T-cell (primary cell): ENCODE measurements at places on chromosomes 1 and 21. TPM values are rescaled to one million over a fixed set of nuclear protein-coding genes. Genes with fewer than 3 reads are reported as not detected.

- H3K36me3 ChIP-seq = no peaks in the 10 kb centered on the region
- no peaks in the 10 kb centered on the region for H3K4me1 ChIP-seq
- no peak overlapping the region for H3K4me3 ChIP-seq
- no peak overlapping the region for H3K27ac ChIP-seq
Observed at GRCh38 chr1:225770561-225771248, 6.9 kb upstream of the SRP9 start.

GRCh38 chr1:34928699-34929496 is 552 bp downstream of the DLGAP3 start:
- no peaks in the 10 kb centered on the region for H3K36me3 ChIP-seq
- no peak overlapping the region for H3K27ac ChIP-seq
- DNase-seq = no peak
- H3K4me3 ChIP-seq = peak overlapping the region; percentile 31
- H3K27me3 ChIP-seq = peaks cover 17% of the 10 kb centered on the region

- no peak overlapping the region for H3K4me3 ChIP-seq
- H3K36me3 ChIP-seq = peaks cover 36% of the 10 kb centered on the region
- peaks cover 19% of the 10 kb centered on the region for H3K4me1 ChIP-seq
- H3K27ac ChIP-seq = peak overlapping the region; percentile 15
- peak; percentile 42 for DNase-seq
Observed at GRCh38 chr1:32215629-32216480, 6.3 kb downstream of the TMEM234 start.

Gene LYPLA2
- 67.6 TPM for total RNA-seq

DNA sequence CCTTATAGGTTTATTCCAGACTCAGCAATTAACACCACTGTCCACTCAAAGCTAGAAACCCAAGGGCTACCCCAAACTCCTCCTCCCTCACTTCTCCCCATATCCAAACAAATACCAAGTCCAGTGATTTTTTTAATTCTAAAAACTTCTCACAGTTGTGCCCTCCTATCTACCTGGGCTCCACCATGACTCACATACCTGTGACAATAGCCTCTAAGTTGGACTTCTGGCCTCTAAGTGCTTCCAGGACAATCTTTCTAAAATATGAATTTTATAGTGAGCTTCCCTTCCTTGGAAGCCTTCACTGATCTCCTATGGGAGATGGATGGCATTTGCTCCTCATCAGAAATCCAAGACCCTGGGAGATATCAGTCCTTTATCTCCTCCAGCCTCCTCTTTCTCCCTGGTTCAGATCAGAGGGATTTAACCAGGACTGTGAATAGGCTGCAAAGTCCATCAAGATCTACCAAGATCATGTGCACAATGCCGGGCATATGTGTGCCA is 219.3 kb downstream of the TOMM20 start:
- H3K27ac ChIP-seq = no peak overlapping the region
- H3K4me1 ChIP-seq = peaks cover 10% of the 10 kb centered on the region
- no peak overlapping the region for H3K4me3 ChIP-seq
- no peak for DNase-seq

DNA sequence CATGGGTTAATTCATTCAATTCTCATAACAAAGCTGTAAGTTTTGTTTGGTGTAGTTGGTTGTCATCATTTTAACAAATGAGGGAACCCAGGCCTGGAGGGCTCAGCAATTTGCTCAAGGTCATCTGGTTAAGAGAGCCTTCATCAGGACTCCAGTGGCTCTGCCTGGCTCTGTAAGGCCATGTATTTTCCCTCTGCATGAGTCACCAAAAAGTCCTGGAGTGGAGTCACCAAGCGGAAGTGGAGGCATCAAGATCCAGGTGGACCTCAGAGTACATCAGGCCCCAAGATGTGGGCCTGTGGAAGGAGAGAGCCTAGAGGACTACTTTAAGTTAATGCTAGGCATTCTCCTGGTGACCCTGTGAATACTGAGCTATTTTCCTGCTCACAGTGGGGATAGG is 30.0 kb upstream of the RBM15 start:
- H3K36me3 ChIP-seq = no peaks in the 10 kb centered on the region
- peaks cover 7% of the 10 kb centered on the region for H3K4me1 ChIP-seq
- H3K27me3 ChIP-seq = no peaks in the 10 kb centered on the region

Gene PLA2G5
- total RNA-seq = not detected

- no peak overlapping the region for H3K27ac ChIP-seq
- no peak overlapping the region for H3K4me3 ChIP-seq
- no peak for DNase-seq
- no peaks in the 10 kb centered on the region for H3K36me3 ChIP-seq
- peaks cover 15% of the 10 kb centered on the region for H3K27me3 ChIP-seq
- H3K4me1 ChIP-seq = no peaks in the 10 kb centered on the region
Observed at GRCh38 chr1:108851567-108851966, 5.3 kb downstream of the AKNAD1 start.

DNA sequence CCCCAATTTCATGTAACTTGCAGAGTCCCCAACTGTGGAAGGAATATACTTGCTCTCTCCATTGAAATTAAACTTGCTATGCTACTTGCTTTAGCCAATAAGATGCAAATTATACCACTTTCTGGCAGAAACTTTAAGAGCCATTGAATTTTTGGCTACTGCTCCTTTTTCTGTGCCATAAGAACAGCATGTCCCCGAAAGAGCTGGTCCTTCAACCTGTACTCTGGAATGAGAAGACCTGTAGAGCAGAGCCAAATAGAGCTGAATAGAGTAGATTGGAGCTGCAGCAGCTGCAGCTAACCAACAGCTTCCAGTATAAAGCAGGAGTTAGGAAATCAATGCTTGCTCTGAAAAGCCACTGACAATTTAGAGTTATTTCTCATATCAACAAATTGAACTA is 472.3 kb upstream of the B3GALT2 start:
- no peaks in the 10 kb centered on the region for H3K36me3 ChIP-seq
- DNase-seq = no peak
- no peaks in the 10 kb centered on the region for H3K4me1 ChIP-seq
- no peak overlapping the region for H3K27ac ChIP-seq
- no peak overlapping the region for H3K4me3 ChIP-seq

GRCh38 chr1:108575375-108575774 is 15.5 kb downstream of the EEIG2 start:
- no peaks in the 10 kb centered on the region for H3K36me3 ChIP-seq
- no peaks in the 10 kb centered on the region for H3K27me3 ChIP-seq
- H3K4me1 ChIP-seq = peaks cover 5% of the 10 kb centered on the region
- H3K4me3 ChIP-seq = no peak overlapping the region

DNA sequence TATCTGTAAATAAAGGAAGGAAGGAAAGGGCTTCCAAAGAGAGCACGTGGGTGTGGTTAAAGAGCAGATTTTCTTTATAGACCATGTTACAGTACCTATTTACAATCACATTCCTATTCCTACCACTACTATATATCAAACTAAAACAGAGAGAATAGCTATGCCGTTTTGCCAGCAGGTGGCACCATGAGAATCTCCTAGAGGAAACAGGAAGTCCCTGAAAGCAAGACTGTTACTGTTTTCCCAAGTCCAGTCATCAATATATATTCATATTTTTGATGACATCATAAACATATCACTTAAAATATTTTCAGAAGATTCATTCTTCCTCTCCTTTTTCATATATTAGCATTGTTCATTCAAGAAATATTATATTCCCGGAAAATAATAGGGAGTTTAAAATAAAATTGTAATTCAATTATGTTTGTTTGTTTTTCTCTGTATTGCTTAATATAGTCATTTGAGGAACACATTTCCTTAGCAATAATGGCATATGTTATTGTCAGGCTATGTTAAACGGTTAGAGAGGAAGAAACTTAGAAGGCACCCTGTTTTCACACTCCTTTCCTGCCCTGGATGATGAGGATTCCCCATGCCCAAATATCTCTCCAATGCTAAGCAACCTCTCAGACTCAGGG is 6.6 kb downstream of the CCDC190 start:
- H3K36me3 ChIP-seq = no peaks in the 10 kb centered on the region
- H3K4me3 ChIP-seq = no peak overlapping the region
- DNase-seq = peak; percentile 17
- H3K4me1 ChIP-seq = no peaks in the 10 kb centered on the region
- no peak overlapping the region for H3K27ac ChIP-seq

Gene UTP25
- 9.2 TPM for total RNA-seq

DNA sequence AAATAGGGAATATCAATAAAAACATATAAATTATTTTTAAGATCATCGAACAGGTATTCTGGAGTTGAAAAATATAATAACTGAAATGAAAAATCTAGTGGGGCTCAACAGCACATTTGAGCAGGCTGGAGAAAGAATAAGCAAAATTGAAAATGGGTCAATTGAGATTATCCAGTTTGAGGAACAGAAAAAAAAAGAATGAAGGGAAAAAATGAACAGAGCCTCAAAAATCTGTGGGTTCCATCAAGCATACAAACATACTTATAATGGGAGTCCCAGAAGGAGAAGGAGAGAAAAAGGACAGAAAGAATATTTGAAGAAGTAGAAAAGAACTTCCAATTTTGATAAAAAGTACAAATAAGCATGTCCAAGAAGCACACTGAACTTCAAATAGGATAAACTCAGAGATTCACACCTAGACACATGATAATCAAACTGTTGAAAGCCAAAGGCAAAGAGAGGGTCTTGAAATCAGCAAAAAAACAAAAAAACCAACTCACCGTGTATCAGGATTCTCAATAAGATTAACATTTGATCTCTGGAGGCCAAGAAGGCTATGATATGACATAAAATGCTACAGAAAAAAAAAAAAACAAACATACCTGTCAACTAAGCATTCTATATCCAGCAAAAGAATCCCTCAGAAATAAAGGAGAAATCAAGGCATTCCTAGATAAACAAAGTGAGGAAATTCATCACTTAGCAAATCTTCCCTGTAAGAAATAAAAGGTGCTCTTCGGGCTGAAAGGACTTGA is 5.4 kb upstream of the COQ8A start:
- H3K36me3 ChIP-seq = no peaks in the 10 kb centered on the region
- DNase-seq = no peak
- H3K4me3 ChIP-seq = no peak overlapping the region

- H3K4me1 ChIP-seq = peaks cover 3% of the 10 kb centered on the region
- no peak overlapping the region for H3K27ac ChIP-seq
- no peaks in the 10 kb centered on the region for H3K36me3 ChIP-seq
- no peak overlapping the region for H3K4me3 ChIP-seq
- H3K27me3 ChIP-seq = no peaks in the 10 kb centered on the region
Observed at GRCh38 chr1:108056436-108056990, 91.5 kb upstream of the VAV3 start.

Gene TMEM81
- total RNA-seq = 7.1 TPM

DNA sequence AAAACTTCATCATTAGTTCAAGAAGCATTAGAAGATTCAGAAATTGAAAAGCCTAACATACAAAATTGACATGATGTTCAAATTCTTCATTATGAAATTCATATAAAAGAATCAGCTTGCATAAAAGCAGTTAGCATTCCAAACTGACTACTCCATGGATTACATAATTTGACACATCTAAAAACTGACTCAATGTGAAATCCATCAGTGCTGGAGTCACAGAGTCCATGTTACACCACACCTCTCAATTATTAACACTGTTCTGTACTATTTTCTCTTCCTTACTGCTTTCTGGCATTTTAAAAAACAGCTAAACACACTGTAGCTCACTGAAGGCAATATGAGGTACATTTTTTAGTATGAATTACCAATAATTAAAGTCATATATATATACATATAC is 28.0 kb downstream of the ARHGAP29 start:
- H3K4me1 ChIP-seq = no peaks in the 10 kb centered on the region
- H3K27me3 ChIP-seq = no peaks in the 10 kb centered on the region
- H3K27ac ChIP-seq = no peak overlapping the region
- no peak overlapping the region for H3K4me3 ChIP-seq
- no peak for DNase-seq
- no peaks in the 10 kb centered on the region for H3K36me3 ChIP-seq

DNA sequence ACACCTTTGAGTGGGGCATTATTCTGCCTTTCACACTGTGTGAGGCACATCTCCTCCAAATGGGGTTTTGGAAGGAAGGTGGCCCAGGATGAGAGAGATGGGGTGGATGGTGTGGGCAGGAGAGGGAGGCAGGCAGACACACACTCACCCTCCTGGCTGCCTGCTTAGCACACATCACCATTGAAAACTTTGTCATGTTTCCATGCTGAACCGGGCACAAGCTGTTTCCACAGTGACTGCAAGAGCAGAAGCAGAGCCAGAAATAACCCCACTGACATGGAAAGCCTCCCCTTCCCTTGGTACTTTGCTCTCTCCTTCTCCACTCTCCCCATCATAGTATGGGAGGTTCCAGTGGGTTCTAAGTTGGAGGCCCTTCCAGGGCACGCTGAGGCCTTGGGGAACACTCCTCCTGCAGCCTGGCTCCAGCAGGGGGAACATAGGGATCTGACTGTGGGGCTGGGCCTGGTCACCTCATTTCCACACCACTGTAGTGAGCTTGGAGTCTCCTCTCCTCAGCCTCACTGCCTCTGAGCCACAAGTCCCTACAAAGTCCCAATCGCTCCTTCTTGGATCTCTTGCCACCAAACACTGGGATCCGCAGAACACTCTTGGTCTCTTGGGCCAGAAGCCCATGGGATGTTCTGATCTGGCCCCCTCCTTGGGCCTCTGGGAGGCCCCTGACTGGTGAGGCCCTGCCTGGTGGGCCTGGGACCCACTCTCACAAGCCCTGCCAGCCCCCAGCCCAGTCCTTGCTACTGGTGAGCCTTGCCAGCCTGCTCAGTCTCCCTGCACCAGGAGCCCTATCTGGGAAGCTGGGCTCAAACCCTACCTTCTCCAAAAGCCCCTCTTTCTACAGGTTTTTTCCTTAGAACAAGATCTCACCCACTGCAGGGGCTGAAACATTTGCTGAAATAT is 163.0 kb upstream of the EDN2 start:
- DNase-seq = no peak
- H3K27ac ChIP-seq = no peak overlapping the region
- no peak overlapping the region for H3K4me3 ChIP-seq

Gene GCLM
- total RNA-seq = 14.7 TPM

DNA sequence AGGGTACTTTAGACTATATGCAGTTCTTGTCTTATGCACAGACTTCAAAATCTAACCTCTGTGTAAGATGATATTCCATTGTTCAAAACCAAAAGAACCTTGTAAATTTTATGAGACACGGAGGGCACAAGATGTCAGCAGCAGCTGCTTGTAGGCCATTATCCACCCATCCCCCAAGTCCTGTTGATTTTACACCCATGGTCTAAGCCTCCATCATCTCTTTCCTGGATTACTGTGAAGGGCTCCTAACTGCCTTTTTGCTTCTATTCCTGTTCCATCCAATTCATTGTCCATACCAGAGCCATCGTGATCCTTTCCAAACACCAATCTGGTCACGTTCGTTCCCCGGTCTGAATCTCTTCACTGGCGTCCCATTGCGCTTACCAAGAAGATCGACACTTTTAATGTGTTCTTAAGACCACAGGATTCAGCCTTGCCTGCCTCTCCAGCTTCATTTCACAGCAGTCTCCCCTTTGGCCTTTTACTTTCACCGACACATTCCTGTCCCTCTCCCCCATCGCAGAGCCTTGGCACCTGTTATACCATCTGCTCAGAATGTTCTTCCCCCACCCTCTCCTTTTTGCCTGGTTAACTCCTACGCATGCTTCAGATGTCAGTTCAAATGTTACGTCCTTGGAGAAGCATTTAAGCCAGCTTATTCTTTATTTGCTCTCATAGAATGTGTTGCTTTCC is 107.3 kb upstream of the POU3F1 start:
- DNase-seq = no peak
- no peak overlapping the region for H3K27ac ChIP-seq
- no peaks in the 10 kb centered on the region for H3K36me3 ChIP-seq
- no peak overlapping the region for H3K4me3 ChIP-seq
- peaks cover 6% of the 10 kb centered on the region for H3K27me3 ChIP-seq
- no peaks in the 10 kb centered on the region for H3K4me1 ChIP-seq

Gene SPRR2F
- not detected for total RNA-seq

- no peaks in the 10 kb centered on the region for H3K36me3 ChIP-seq
- no peak overlapping the region for H3K4me3 ChIP-seq
- H3K27me3 ChIP-seq = peaks cover 91% of the 10 kb centered on the region
Observed at GRCh38 chr21:33028287-33028670, 2.5 kb downstream of the OLIG2 start.
